ENCODE measurements at places on chromosomes 5 and 9.

DNA sequence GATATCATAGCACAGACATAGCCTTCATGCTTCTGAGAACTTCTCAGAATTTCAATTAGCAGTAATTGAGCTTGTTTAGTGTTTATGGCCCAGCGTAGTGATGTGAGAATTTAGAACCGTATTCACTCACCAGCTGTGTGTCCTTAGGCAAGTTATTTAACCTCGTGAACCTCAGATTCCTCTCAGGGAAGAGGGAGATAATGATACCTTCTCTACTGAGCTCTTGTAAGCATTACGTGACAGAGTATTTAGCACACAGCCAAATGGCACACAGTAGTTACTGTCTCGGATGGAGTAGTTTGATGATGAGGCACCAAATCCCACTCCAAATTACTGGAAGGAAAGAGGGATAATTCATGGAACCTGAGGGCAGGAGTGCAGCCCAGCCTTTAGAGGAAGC is 429.3 kb downstream of the CCDC171 start:
- DNase-seq, result no peak

GRCh38 chr5:72302171-72302570 is 17.9 kb downstream of the MRPS27 start:
- DNase-seq, result no peak

DNA sequence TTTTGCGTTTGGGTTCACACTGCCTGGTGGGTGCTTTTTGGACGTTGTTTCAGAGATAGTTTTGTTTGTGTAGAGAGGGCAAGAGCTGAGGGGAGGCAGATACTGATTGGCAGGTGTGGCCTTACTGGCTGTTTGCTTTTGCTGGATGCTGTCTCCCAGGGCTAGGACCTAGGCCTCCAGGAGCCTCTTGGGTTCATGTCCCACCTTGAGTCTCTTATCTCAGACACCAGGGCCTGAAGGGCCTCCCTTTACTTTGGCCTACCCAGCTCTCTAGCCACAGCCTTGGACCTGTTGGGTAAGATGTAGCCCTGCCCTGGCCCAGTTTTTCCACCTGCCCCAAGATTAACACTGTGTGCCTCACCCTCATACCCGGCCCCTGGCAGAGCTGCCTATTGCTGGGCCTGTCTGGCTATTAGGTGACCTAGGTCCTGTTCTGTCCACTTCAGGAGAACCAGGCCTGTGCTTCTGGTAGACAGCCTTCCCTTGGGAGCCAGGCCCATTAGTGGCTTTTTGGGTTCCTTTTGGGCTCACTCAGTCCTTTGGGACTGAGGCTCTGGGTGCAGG is 13.4 kb downstream of the PTPA start:
- no peak for DNase-seq

- DNase-seq, result no peak
Observed at GRCh38 chr9:136457326-136457725, 17.7 kb upstream of the INPP5E start.

DNA sequence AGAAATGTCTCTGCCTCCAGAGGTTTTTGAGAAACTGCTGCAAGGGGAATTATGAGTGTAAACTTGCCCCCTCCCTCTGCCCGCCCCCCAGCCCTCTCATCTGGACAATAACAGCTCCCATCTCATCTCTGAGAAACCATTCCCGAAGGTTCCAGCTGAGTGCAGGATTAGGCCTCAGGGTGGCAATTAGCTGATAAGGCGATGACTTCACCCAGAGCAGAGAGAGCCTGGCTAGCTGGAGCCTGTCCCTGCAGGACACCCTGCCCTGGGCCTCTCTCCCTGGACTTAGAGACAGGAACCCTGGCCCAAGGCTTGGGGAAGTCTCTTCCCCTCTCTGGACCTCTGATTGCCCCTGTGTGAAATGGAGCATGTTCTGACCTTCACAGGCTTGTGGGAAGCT is 45.7 kb upstream of the HAND1 start:
- no peak for DNase-seq

GRCh38 chr9:8224381-8224801 is 424.8 kb upstream of the DMAC1 start:
- DNase-seq, result no peak

GRCh38 chr9:83220730-83221129 is 157.8 kb upstream of the RASEF start:
- DNase-seq, result no peak

DNA sequence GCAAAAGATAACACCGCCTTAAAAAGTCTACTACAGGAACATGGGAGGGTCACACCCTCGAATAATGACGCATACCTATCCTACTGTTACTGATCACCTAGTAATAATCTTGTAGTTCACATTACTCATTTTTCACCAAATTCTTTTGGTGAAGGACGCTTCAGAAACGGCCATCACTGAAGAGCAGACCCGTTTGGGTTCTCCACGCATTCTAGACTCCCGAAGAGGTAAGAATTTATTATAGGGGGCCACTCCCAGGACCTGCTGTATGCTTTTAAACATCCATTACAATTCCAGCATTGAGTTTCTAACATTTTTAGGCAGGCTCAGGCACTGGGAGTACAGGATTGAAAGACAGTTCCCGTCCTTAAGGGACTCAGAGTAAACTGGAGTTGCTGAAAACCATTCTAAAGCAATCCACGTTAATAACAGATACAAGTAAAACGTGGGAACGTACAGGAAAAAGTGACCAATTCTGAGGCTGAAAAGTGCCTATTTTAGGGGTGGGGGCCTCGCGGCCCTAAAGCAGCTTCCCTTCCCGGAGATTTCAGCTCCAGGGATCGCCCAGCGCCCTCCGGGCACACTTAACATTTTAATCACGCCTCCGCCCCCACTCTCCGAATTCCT is at the start of gene FER:
Gene FER (plus strand): TSS at position 124 of the 627 bp plus-strand sequence. CDS start 50,286 bp downstream, outside the sequence.
- peak; percentile 19 for DNase-seq

- no peak for DNase-seq
Observed at GRCh38 chr9:93138171-93138764, 4.2 kb upstream of the NINJ1 start.

DNA sequence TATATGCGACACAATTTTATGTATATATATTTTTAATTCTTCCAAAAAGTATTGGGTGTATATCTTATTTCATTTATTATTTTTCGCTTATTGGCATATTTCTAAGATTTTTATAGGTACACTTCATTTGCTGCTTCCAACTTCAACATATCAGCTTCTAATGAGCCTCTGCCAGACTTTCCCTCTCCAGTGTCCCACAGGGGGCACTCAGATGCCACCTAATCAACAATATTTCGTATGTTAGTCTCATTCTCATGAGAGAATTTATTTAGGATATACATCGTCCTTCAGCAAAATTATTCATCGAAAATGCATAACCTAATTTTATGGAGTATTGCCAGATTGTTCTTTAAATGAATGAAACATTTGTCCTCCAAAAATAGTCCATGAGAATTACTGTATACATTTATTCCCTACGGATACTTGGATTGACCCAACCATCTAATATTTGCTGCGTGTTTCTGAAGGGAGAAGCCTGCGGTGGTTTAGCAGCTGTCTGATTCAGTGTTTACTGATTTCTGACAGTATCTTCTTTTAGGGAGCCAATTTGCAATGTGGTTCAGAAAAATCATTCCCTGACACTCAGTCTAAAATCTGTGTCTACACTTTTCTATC is 100.6 kb upstream of the SELENOP start:
- no peak for DNase-seq

DNA sequence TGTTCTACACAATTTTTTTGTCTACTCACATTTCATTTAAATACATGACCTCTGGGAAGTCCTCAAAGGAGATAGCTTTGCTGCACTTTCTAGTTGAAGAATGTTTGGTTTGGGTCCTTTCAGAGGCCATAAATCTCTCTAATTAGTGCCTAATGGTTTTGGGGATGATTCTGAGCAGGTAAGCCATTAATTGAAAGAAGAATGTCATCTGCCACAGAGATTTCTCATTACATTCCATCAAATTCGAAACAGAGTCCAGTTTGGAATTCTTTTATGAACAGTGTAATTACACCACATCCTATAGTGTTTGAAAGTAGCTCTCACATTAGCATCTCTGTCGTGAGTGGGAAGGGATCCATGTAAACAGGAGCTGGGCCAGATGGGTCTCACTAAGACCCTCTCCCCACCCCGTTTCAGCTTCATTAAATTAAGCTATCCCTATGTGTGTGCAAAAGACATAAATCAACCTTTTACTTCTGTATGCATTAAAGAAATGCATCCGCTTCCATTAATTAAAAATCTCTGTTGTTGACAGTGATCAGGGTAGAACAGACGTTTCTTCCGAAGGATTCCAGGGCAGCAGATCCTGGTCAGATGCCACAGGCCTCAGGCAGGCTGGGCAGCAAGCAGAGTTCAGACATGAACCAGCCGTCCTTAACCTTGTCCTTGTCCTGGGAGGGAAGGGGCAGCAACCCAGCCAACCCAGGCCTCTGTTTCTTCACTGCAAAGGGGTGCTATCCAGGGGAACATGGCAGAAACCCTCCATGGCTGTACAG is 99.8 kb upstream of the MAP1B start:
- no peak for DNase-seq

DNA sequence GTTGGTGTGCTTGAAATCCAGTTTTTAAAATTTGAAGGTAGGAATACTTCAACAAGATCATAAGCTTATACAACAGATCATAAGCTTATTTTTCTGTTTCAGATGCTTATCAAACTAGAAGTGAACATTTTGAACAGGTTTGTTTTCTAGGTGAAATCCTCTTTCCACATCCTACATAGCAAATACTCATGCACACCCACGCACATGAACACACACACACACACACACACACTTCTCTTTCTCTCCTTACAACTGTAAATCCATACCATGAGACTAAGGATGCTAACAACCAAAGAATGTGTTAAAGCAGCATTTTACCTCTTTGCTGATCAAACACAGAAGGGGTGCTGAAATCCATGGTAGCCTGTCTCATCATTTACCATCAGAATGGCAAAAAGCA is 592 bp downstream of the ANKRD55 start:
- DNase-seq, result no peak

GRCh38 chr9:112015149-112015548 is 118.5 kb downstream of the UGCG start:
- no peak for DNase-seq

GRCh38 chr9:114082017-114082762 is 4.1 kb upstream of the AMBP start:
- peak; percentile 65 for DNase-seq

GRCh38 chr5:121968910-121969607 is 7.3 kb downstream of the SRFBP1 start:
- no peak for DNase-seq

DNA sequence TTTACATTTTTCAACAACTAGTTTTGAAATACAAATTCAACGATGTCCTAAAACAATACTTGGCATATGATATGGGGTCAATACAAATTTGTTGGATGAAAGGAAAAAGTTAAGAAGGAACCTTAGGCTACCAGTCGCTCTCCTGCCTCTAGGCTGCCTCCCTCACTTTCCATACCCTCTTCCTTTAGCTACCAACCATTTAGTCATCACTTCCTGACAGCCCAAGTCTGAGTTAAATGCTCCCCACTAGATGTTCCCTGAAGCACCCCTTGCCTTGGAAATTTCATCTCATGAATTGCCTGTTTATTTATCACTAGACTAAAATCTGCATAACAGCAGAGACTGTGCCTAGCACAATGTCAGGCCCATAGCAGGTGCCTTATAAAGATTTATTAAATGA is 2.7 kb upstream of the LARS1 start:
- DNase-seq, result no peak

- no peak for DNase-seq
Observed at GRCh38 chr9:33159777-33160127, 7.4 kb downstream of the B4GALT1 start.

GRCh38 chr9:123662057-123662776 is 267.7 kb downstream of the DENND1A start:
- DNase-seq, result no peak

GRCh38 chr5:124230456-124230855 is 516.0 kb downstream of the ZNF608 start:
- no peak for DNase-seq

DNA sequence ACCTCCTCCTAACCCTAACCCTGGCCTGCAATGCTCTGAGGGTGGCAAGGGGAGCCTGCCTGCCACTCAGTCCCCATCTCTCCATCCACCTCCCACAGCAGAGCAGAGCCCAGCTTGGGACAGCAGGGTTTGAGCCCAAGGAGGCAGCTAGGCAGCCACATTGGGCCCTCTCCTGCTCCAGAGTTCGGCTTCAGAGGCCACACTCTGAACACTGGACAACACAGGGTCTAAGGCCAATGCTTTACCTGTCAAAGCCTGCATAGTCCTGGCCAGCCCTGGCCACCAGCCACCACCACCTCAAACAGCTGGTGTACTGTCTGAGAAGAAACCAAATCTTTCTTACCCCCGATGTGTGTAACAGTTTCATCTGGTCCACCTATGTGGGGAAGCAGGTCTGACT is 5.2 kb downstream of the BICD2 start:
- no peak for DNase-seq

- DNase-seq, result no peak
Observed at GRCh38 chr5:131436081-131436480, 172.2 kb downstream of the CDC42SE2 start.

DNA sequence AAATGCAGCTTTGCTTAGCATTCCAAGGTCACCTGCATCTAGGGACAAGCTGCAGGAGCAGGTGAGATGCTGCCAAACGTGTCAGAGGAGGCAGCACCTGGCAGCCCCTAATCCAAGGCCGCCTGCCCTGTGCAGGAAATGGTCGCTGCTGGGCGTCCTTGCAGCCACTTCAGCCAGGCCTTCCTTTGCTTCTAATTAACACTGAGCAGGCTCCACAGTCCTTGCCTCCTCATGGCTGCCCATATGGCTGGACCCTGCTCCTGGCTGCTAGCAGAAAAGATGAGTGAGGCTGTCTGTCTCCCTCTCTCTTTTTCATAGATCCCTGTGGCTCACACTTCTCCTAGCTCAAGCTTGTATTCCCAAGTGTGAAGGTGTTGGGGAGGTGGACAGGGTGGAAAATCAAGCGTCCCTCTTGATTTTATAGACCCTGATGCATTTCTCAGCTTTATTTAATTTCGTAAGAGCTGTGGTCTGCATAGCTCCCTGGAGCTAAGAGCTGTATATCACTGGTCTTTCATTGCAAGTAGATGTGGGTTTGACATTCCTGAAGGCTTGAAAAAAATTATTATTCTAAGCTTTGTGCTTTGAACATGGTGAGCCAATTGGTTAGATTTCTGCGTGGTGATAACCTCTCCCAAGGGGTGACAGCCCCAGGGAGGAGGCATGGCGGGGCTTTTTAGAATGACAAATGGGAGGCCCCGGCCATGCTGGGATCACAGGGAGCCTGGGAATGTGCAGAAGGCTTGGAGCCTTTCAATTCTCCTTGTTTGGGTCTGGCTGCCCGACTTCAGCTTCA is 193.8 kb downstream of the SLIT3 start:
- no peak for DNase-seq

GRCh38 chr9:125332527-125332926 is 70.9 kb downstream of the GAPVD1 start:
- DNase-seq, result peak; percentile 26

All from stimulated activated CD4-positive, alpha-beta T cell treated with anti-CD3 and anti-CD28 coated beads, TNF-alpha, amount 100 ng/mL, for 48 hours (primary cell).